Dermis lymphatic vessel endothelial cell (primary cell): ENCODE measurements at places on chromosomes 11 and 22. TPM values are rescaled to one million over a fixed set of nuclear protein-coding genes. Genes with fewer than 3 reads are reported as not detected.

The HBB gene
- not detected in 2 replicates for total RNA-seq

The TMEM191B gene
- total RNA-seq, result 0.26 and 0.43 TPM in 2 replicates

The OPCML gene
- under 0.01 TPM in 1 of 2 replicates, not detected in the other for total RNA-seq

The KIF18A gene
- 2.0 and 2.2 TPM in 2 replicates for total RNA-seq

The EMID1 gene
- total RNA-seq, result 8.0 and 10.0 TPM in 2 replicates

The RTN4R gene
- total RNA-seq, result 0.77 and 1.3 TPM in 2 replicates

The FGF19 gene
- not detected in 2 replicates for total RNA-seq

The UBQLN3 gene
- 0.09 TPM in 1 of 2 replicates, not detected in the other for total RNA-seq

The UVRAG gene
- total RNA-seq, result 39.1 and 60.3 TPM in 2 replicates

The VSIG10L2 gene
- 0.09 TPM in 1 of 2 replicates, not detected in the other for total RNA-seq

The MRGPRF gene
- total RNA-seq, result not detected in 2 replicates

The RNF121 gene
- 18.3 and 18.7 TPM in 2 replicates for total RNA-seq

The FREY1 gene
- 0.77 and 0.87 TPM in 2 replicates for total RNA-seq

The PACSIN3 gene
- total RNA-seq, result 16.6 and 24.4 TPM in 2 replicates

The OR10AG1 gene
- not detected in 2 replicates for total RNA-seq

The OMP gene
- not detected in 2 replicates for total RNA-seq

The HDHD5 gene
- 29.3 and 35.4 TPM in 2 replicates for total RNA-seq

The LDHAL6A gene
- total RNA-seq, result not detected in 2 replicates

The CALCB gene
- not detected in 2 replicates for total RNA-seq

The NFAM1 gene
- not detected in 2 replicates for total RNA-seq

The SCUBE1 gene
- total RNA-seq, result 0.86 and 1.8 TPM in 2 replicates

The CELSR1 gene
- total RNA-seq, result 20.2 and 24.1 TPM in 2 replicates

The ABCC8 gene
- total RNA-seq, result not detected in 2 replicates

The SOX10 gene
- total RNA-seq, result under 0.01 TPM in 1 of 2 replicates, not detected in the other

The POU2F3 gene
- not detected in 2 replicates for total RNA-seq

The MMP7 gene
- 0.43 and 1.7 TPM in 2 replicates for total RNA-seq

The ZNF280B gene
- 0.43 and 0.54 TPM in 2 replicates for total RNA-seq

The GDPD4 gene
- total RNA-seq, result not detected in 2 replicates

The TP53I11 gene
- total RNA-seq, result 12.1 and 14.4 TPM in 2 replicates

The SYCE3 gene
- not detected in 2 replicates for total RNA-seq

The OR9I1 gene
- total RNA-seq, result not detected in 2 replicates

The RFPL1 gene
- total RNA-seq, result under 0.01 and 0.09 TPM in 2 replicates

The NPTXR gene
- 0.09 and 0.11 TPM in 2 replicates for total RNA-seq
